ENCODE measurements at places on chromosomes 6 and 20.

DNA sequence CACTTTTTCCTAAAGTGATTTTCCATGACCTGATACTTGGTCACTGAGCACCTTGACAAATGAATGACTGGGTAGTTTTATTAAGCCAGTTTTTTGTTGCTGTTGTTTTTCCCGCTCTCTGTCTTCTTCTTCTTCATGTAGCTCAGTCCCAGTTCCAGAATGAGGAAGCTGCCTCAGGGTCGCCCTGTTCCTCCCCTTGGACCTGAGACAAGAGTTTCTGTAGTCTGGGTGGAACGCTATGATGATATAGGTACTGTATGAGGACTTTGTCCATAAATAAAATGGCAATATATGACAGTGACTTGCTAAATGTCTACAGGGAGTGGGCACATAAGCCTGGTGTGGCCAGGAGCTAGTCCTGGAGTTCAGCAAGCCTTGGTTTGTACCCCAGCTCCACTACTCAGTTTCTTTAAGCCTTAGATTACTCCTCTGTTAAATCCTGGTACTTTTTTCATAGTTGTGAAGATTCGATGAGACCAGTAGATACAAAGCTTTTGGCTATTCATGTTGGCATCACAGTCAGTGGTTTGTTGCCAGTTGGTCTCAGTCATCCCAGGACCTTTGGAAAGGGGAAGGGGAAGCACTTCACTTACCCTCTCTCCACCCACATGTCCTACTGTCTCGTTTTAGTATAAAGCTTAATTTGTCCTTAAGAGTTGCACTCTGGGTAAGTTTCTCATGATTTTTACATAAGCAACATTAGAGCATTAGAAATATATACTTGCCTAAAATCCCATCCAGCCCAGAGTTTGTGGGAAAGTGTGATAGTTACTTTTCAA lies 11.1 kb upstream of the ADIG start:
- no peaks in the 10 kb centered on the region for H3K27me3 ChIP-seq
- no peak overlapping the region for H3K27ac ChIP-seq
- H3K36me3 ChIP-seq, result peaks cover 81% of the 10 kb centered on the region
- peaks cover 9% of the 10 kb centered on the region for H3K4me1 ChIP-seq

DNA sequence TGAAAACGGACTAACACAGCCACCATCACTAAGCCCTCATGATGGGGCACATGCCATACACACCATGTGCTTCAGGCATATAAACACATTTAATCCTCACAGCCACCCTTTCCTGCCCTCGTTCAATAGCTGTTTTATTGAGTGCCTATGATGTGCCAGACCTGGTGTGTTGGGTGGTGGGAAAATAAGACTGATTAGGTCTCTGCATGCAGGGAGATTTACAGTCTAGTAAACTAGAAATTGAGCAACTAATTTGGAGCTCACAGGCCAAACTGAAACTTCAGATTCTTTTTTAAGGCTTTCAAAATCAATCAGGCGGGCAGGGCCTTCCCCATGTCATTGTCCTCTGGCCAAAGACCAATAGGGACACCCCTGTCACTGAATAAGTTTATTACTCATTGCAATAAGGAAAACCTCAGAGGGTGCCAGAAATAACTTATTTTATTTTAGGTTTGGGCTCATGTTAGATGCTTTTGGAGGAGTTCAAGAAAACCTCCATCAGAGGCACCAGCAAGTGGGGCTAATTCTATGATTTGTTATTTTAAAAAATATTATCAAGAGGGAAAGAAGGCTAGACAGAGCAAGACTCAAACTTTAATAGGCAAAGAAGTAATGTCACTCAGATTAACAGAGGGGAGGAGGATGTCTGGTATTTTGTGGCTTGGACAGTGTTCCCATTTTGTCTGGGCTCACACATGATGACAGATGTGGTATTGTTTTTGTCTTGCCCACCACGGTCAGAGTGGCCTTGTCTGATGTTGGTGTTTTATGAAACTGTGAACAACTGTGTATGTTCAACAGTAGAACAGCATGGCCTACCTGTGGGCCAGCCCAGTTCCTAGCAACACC lies 12.0 kb downstream of the ZFP64 start:
- H3K4me3 ChIP-seq, result no peak overlapping the region
- no peak overlapping the region for H3K27ac ChIP-seq
- peaks cover 5% of the 10 kb centered on the region for H3K36me3 ChIP-seq

- no peak overlapping the region for H3K4me3 ChIP-seq
- H3K4me1 ChIP-seq, result no peaks in the 10 kb centered on the region
- H3K27ac ChIP-seq, result no peak overlapping the region
- DNase-seq, result no peak
- no peaks in the 10 kb centered on the region for H3K36me3 ChIP-seq
- no peaks in the 10 kb centered on the region for H3K27me3 ChIP-seq
Measured at GRCh38 chr6:100176311-100176950, 182.4 kb upstream of the MCHR2 start.

DNA sequence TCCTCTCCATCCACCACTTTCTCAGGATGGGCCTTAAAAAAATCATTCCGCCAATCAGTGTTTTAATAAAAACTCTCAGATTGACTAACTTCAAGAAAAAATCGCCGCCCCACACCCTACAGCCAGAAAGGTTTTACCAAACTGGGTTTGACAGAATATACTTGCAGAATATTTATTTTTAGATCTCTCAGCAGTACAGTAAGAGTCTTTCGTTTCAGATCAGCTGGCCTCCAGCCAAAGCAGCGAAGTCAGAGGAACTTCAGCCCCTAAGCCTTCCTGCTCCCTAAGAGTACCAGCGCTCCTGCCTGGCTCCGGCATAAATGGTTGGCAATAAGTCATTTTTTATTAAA lies 24.7 kb downstream of the TBC1D7 start:
- no peaks in the 10 kb centered on the region for H3K27me3 ChIP-seq
- H3K36me3 ChIP-seq, result peaks cover 67% of the 10 kb centered on the region
- peak overlapping the region; percentile 55 for H3K27ac ChIP-seq
- no peak for DNase-seq

- DNase-seq, result no peak
- no peaks in the 10 kb centered on the region for H3K36me3 ChIP-seq
- no peak overlapping the region for H3K4me3 ChIP-seq
- H3K27ac ChIP-seq, result no peak overlapping the region
Measured at GRCh38 chr20:16828666-16829305, 80.6 kb downstream of the OTOR start.
